ENCODE measurements at places on chromosomes 12 and 14.

- no peak for DNase-seq
These were observed 11.2 kb downstream of the AHSA1 start for GRCh38 chr14:77469067-77469505.

DNA sequence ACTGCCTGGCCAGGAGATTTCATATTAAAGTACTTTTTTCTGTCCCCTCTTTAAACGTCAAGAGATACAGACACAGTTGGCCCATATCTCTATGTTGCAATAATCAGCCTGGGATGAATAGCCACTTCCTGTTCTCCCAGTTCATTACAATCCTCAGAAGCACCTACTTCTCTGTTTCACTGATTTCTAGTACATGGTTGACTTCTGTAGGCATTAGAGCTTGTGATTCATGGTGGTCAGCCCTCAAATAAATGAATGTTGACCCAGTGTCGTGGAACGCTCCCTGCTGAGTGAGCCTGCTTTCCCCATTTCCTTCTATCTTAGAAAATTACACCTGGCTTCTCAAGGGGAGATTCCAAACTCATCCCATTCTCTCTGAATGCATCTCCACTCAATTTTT lies 416.7 kb downstream of the PDZRN4 start:
- DNase-seq: no peak

- no peak for DNase-seq
These were observed 105.4 kb upstream of the NOS1 start for GRCh38 chr12:117466677-117467362.

- DNase-seq: no peak
These were observed 32.7 kb upstream of the VPS37B start for GRCh38 chr12:122928404-122929147.

DNA sequence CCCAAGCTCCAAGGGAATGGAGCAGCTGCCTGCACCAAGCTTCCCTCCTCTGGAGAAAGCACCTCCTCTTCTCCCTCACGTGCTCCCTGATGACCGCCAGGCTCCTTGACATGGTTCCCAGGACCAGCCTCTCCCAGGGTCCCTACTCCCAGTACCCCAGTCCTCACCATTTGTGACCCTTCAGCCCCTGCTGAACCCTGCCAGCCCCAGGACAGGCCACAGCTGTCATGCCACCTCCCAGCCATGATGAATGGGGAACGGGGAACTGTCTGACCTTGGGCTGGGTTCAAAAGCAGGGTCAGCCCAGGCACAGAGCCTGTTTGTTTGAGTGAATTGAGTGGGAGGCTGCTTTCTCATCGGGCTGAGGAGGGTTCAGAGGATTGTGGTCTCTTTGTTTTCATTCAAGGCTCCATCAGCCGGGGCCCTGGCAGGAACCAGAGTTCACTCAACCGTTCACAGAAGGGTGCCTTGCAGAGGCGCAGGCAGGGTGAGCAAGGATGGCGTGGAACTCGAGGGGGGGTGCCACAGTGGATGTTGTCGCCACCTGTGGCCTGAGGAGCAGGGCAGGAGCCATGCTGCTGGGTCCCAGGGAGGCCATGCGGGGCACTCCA lies 344.5 kb upstream of the SFSWAP start:
- DNase-seq: no peak

- DNase-seq: no peak
These were observed 25.5 kb downstream of the ATF7IP start for GRCh38 chr12:14390870-14391530.

DNA sequence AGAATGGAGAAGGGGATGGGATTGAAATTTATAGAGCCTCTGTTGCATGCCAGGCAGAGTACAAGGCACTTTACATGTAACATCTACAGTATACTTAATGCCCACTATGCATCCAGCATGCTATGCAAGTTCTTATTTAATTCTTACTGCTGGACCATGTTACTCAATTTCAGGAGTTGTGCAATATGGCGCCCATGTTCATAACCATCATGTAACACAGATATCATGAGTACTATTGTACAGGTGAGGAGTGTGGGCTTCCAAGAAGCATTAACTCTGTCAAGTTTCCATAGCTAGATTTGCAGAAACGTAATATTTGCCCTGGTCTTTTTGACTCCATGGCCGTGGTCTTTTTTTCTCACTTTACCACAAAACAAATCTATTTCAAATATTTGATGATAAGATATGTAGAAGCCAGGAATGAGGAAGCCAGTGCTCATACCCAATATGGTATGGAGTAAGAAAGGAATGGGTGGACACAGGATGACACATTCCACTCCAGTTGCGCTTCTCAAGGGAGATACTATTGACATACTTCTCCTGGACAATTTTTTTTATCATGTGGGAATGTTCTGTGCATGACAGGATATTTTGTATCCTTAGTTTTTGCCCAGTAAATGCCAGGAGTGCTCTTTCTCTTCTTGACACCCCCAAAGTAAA lies 191.8 kb downstream of the C12orf75 start:
- DNase-seq: no peak

DNA sequence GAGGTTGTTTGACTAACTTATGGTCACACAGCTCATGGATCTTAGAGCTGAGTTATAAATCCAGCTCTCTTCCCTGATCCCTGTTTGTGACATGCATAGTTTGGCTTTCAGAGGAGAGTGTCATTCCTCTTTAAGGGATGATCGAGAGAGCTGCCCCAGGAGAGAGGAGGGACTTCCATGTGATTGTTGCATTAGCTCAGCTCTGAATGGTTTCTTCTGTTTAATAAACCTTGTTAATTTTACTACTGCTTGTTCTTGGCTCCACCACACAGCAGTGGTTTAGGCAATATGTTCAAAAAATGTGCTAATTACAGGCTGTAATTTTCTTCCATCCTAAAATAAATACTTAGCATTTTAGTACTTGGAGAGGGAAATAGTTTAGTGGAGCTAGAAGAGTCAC lies 152.5 kb downstream of the C12orf75 start:
- DNase-seq: no peak

DNA sequence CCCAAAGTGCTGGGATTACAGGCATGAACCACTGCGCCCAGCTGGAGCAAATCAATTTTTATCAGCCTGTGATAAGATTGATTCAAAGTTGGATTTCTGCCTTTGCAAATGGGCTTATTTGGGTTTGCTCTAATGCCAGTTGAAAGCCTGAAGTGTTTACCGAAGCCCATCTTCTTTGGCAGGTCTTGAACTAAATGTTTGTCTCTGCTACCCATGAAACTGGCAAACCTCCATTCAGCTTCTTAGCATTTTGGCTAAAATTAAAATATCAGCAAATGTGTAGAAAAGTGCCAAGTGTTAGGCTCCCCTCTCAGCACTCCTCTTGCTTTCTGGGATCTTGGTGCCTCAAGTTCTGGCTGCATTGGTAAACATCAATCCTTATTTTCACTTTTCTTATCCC lies 61.5 kb downstream of the MGAT4C start:
- DNase-seq: no peak

- DNase-seq: no peak
These were observed 175.1 kb upstream of the CCDC196 start for GRCh38 chr14:66311058-66311457.

DNA sequence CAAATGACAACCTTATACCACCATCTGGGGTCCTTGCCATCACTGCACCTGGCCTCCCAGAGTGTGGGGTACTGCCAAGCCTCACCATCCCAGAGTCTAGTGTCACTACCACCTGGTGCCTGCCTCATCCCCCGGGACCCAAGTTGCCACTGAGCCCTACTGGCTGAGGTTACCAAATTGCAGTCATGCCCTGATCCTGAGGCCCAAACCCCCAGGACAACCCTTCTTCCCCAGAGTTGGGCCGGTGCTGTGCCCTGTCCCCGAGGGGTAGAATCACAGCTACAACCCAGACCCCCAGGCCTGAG lies 8.4 kb upstream of the SFSWAP start:
- no peak for DNase-seq

DNA sequence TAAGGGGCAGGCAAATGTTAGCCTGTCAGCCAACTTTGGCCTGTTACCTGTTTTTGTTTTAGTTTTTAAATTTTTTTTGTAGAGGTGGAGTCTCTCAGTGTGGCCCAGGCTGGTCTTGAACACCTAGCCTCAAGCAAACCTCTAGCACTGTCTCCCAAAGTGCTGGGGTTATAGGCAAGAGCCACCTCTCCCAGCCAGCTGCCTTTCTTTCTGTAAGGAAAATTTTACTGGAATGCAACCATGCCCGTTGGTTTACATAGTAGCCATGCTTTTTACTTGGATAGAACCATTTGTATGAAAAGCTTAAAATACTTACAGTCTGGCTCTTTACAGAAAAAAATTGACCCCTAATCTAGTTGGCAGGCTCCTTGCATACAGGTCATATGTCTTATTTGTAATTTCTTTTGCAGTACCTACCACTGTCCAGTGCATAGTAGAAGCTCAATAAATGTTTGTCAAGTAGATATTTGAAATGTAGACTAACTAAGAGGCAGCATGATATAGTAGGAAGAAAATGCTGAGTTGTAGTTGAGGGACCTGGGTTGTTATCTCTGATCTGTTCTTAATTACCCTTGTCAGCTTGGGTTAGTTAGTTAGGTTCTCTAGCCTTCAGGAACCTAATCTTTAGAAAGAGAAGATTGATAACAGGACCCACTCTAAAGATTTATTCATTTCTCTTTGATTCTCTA lies 4.7 kb downstream of the MDM2 start:
- DNase-seq: no peak

DNA sequence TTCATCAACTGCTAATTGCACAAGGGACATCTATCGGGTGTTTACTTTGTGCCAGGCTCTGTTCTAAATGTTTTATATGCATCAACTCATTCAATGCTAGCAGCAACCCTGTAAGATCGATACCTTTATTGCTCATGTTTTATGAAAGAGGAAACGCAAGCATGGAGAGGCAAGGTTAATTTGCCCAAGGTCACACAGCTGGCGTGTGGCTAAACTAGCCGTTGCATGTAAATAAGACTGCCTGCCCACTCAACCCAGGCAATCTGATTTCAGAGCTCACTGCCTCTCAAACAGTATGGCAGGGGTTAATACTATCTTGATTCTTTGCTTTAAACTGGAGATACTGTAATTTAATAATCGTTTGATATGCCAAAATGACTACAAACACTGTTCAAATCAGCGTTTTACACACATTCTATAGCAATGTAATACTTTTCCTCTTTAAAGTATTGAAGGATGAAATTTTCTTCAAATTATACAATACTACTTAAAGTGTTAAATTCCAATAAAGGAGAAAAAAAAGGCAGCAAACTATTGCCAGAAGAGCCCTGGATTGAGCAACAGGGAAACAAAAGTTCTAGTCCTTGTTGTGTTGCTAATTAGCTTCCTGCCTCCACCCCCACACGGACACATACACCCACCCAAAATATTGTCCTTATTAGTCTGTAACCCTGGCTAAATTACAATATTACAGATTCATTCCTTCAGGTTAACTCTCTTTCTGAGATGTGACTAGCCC lies 39.1 kb upstream of the DHRS7 start:
- no peak for DNase-seq

DNA sequence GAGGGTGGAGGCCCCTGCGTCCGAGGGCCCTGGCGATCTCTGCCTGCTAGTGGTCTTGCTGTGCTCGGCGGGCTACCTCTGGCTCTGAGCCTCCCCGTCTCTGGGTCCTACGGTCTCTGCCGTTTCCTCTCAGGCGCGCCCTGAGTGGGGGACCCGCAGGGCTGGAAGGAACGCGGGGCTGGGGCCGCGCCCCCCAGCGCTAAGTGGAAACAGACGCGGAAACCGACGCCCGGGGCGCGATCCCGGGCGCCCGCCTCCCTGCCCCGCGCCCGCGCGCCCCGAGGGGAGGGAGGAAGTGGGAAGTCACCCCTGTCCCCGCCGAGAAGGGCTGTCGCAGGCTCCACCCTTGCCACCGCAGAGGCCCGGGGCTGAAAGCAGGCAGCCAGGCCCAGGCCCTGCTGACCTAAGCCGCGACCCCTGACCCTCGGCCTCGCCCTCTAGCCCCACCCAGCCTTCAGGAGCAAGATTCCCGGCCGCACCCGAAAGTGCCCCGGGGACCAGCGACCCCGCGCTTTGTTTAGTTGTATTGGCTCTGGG lies 831 bp downstream of the CRIP1 start:
- DNase-seq: no peak

- no peak for DNase-seq
These were observed 1505.6 kb upstream of the FLRT2 start for GRCh38 chr14:84024231-84024820.

GRCh38 chr12:109288571-109288970 lies 20.5 kb downstream of the FOXN4 start:
- no peak for DNase-seq

GRCh38 chr12:25276199-25276937 lies 25.6 kb upstream of the KRAS start:
- DNase-seq: no peak

- no peak for DNase-seq
These were observed 40.2 kb downstream of the GRIP1 start for GRCh38 chr12:66638666-66639065.

DNA sequence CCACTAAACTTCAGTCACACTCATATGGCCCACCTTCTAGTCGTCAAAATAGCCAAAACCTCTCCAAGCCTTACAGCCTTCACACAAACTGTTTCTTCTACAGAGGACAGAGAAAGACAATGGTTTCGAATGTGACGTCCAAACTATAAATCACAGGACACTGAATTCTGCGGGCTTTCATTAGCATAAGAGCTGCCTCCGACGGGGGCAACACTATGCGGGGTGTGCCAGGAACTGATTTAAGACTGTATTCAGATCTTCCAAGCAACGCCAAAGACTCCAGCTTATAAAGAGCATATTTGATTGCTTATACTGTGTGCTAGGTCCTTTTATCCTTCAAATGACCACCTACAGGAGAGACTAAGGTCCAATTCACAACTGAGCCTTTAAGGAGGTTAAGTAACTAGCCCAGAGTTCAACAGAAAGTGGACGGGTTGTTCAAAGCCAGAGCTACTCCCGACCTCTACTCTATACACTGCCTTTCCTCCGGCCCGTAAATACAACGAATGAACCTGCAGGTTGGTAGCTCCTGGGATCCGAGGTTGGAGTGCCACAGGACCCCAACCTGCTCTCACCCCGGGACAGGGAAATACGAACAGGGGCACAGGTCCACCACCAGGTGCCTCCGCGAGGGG lies 575 bp downstream of the L2HGDH start:
- DNase-seq: no peak

GRCh38 chr12:16526693-16527092 lies 79.3 kb downstream of the LMO3 start:
- no peak for DNase-seq

DNA sequence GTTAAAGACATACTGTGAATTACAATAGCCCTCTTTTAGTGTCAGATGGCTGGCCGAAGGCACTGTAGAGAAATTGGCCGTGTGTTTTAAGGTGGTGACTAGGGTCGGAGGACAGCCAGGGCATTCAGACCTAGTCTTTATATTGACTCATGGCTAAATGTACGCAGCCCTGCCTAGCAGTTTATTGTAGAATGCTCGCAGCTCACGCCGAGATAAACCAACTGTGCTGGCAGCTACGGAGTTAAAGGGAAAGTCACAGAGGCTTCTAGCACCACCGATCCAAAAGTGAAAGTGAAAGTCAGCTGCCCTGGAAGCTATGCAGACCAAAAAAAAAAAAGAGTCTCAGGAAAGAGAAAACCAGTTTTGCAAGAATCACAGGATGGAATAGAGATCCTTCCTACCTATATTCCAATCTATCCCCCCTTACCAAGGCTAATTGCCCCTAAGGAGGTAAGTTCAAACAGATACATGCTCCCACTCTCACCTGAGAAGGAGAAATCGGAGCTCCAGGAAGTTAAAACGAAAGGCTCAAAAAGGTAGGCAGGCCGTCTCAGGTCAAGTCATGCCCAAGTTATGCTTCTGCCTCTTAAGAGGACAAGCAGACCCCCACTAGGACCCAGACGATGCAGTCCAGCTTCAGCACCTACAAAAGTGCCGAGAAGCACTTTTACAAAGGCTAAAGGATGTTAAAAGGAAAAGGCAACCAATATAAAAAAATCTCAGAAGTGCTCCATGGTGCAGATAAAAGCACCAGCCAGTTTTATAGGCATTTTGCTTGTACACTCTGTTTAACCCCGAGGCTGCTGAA lies 24.8 kb downstream of the KLRK1 start:
- DNase-seq: no peak

Measured in CMK (cell line).